ENCODE measurements at places on chromosomes 3 and 15. TPM values are rescaled to one million over a fixed set of nuclear protein-coding genes. Genes with fewer than 3 reads are reported as not detected.

Gene HDGFL3
- 168 TPM for total RNA-seq

Gene COL6A6
- not detected for total RNA-seq

Gene PRTG
- total RNA-seq = 7.5 TPM

Gene ARRDC4
- total RNA-seq = 3.1 TPM
